DMS 273 treated with DMSO at 0.1 percent for 48 hours (cell line): ENCODE measurements at places on chromosomes 12 and 14.

GRCh38 chr14:81716953-81717352, 183.3 kb upstream of the SEL1L start:
- DNase-seq, result no peak

DNA sequence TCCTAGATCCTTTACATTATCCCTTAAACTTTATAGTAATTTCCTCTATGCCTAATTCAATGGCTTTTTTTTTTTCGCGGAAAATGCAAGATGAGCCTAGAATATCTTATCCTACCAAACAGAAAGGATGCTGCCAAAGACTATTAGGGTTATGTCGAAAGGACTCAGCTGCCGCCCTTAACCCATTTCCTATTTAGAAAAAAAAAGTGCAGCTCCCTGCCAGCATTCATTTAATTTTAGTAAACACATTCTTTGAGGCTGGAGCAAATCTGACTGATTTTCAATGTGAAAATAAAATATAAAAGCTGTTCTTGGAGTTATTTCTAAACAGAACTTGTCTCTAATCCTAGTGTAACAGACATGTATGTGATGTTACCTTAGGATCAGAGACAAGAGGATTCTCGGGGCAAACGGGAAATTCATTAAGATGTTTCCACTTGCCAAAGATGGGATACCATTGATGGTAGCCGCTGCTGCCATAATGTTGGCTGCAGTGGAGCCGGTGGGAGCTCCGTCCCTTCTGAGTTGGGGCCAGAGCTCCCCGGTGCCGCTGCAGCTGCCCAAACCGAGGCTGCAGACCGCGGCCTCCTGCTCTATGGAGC, 8.2 kb upstream of the A2M start:
- no peak for DNase-seq

DNA sequence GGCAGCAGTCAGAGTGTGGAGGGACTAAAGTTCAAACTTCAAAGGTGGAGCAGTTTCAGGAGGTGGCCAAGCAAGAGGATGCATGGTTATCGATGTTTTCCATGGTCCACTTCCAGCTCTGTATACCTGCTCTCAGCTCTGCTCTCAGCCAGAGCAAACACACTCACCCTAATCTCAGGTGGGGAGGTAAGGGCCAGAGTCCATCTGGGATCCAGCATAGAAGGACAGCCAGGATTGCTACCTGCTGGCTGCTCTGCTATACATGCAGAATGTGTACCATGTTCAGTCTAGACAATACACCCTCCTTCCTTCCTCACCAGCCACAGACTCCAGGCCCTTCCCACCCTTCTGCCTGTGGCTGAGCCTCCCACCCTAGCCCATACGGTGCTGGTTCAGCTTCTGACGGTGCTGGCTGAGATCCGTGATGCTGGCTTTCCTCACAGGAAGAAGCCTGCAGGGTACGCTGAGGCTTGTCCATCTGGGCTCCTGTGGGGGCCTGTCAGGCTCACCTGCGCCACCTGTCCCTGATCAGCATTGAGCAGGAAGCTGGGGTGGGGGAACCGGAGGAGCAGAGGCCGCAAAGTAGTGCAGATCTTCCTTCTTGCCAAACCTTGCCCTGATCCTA, 2.4 kb downstream of the CBLN3 start:
- no peak for DNase-seq

DNA sequence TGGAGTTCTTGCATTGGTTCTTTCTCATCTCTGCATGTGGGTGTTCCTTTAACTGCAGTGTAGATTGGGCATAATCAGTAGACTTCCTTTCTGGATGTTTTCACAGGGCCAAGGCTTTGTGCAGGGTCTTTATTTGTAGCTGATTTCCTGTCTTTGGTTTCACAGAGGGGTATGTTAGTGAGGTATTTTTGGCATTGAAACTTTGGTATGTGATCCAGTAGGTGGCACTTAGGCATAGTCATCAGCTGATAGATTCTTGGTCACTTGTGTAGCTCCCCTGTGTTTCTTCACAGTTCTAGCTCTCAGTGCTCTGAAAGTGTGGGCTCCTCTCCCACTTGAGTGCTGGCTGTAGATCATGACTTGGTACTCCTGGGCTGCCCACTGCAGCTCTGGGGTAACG, 52.7 kb upstream of the LMO3 start:
- DNase-seq, result no peak

DNA sequence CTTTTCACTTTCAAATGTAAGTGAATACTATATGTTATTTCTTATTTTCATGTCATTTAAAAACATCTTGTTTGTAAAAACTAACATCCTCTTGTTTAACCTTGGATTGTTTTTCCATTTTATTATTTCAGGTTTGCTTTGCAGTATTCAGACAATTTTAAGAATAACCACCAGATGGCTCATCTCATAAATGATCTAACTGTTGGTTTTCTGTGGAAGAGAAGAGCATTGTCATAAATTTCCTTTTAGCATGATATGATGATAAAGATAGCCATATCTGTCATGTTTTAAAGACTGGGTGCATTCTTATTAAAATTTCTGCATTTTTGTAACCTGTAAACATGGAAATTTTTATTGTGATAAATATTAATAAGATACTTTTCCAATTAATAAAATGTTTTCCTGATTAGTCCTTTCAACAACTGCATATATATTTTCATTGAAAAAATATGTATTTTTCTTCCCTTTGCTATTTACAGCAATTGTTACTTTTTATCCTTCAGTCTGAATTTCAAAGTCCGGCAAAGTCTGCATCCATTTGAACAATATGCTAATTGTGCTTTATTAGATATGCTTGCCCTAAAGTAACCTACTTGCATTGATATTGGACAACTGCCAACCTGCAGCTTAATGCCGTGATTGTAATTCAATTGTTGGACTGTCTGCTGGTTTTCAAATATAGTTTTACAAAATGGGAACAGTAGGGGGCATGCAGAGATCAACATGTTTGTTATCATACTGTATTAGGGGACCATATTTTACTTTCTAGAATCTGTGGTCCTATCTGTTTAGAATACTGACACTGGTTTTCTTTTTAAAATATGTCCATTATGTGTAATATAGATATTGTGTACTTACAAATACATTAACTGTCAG, 163.4 kb downstream of the GARIN6 start:
- peak; percentile 55 for DNase-seq

DNA sequence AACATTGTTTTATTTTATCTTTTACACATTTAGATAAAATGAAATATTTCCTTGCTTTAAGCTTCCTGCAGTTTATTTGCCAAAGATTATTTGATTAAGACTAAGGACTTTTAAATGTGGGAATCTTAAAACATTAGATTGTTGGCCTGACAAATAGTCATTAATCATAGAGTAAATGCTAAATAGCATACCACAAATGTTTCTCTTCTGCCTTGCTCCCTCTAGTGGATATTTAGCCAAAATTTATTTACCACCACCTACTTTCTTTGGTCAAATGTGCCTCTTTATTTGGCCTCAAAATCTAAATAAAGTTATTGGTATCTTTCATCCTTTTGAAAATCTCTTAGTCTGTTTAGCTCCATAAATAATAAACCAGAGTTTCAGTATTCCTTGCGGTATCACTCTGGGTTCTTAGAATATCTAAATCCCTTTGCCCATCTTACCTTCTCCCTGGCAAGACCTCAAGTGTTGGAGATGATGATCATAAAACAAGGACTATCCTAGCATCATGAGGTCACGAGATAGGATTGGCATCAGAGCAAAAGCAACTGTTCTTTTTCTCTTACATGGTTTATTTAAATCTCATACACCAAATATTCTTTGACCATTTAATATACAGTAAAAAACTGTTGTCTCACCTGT, 150.6 kb upstream of the AEBP2 start:
- peak; percentile 8 for DNase-seq

DNA sequence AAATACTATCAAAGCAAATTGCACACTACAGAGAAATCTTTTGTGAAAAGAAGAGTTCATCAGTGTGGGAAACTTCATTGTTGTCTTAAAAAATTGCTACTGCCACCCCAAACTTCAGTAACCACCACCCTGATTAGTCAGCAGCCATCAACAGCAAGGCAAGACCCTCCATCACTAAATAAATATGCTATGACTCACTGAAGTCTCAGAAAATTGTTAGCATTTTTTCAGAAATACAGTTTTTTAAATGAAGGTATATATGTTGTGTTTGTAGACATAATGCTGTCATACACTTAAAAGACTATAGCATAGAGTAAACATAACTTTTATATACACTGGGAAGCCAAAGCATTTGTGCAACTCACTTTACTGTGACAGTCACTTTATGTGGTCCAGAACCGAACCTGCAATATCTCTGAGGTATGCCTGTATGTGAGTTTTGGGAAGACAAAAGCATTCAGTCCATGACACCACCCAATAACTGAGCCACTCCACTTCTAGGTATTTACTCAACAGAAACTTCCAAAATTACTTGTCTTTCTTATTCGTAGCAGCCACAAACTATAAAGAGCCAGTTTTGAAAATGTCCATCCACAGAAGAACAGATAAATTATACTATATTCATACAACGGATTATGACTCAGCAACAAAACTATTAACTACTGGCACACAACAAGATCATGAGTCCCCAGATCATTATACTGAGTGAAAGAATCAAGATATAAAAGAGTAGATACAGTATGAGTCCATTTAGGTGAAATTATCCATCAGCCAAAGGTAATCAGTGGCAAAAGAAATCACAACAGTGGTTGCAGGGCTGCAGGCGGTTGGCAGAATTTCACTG, 649.6 kb downstream of the BCL11B start:
- DNase-seq, result no peak

DNA sequence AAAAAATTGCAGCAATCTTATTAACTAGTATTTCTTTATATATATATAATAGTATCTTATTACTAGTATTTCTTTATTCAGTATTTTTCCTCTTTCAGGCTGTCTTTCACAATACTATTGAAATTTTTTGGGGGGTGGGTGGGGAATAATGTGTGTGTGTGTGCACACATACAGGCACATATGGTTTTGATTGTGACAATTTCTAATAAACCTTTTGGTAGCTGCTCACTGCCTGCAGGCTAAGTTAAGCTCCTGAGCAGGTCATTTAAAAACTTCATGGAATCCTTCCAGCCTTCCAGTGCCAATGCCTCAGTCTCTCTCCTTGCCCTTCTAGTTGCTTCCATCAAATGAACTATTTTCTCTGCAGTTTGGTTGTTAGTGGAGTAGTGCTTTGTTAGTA, 490.1 kb downstream of the PCNX1 start:
- no peak for DNase-seq

- DNase-seq, result no peak
Observed at GRCh38 chr14:104813286-104813685, 12.4 kb downstream of the ZBTB42 start.

DNA sequence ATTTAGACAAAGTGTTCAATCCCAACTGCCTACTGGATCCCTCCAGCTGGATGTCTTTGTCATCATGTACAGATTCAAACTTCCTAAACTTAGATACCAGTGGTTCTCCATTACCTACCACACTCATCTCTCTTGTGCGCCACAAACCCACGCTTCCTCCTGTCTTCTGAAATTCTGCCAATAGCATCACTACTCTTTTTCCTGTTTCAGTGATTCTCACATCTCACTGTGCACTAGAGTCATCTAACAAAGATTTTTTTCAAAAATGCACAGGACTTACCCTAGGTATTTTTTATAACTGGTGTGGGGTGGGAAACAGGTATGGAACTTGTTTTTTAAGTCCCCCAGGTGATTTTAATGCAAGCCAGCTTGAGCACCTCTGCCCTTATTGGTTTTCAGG, 5.9 kb downstream of the PSMB5 start:
- DNase-seq, result no peak

DNA sequence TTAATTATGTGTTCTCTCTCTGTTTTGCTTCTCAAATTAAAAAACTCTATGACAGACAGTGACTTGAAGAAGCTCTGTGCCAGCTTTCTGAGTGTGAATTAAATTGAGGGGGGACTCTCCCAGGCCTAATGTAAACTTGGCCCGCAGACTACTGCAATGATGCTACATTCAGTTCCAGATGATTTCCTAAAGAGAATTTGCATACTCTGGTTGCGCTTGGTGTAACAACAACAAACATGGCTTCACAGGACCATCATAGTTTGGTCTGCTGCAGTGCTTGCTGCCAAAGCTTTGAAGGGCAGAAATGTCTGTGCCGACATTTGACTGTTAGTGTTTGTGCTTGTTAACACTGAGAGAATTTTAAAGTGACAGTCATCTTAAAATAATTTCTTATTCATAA, 25.0 kb downstream of the CFAP54 start:
- DNase-seq, result no peak

DNA sequence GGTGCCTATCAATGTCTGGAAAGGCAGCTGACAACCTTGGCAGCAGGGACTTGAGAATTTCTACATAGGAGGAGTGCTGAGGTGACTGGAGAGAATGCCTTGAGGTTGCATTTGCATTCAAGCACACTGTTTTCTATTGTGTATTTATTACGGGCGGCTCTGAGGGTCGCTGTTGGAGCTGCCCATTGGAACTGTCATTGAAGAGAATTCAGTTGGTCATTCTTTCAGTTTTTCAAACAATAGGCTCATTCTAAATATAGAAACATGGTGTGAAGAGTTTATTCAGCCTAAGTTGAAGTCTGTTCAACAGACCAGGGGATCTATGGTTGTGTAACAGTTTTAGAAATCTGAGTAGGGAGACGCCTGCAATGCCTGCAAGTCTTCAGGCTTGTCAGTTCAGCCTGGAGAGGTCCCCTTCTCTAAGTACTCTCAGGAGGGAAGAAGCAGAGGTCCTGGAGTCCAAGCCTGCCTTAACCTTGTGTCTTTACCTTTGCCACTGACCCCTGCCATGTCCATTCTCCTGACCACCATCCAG, 9.8 kb upstream of the ABHD12B start:
- no peak for DNase-seq
